ENCODE measurements at places on chromosomes 5 and 9. TPM values are rescaled to one million over a fixed set of nuclear protein-coding genes. Genes with fewer than 3 reads are reported as not detected.

The CNTNAP3B gene
- 0.24 TPM for total RNA-seq

The LYRM7 gene
- total RNA-seq = 9.5 TPM

The FOXD4L4 gene
- total RNA-seq = 0.53 TPM

The CBY3 gene
- not detected for total RNA-seq

The ST8SIA4 gene
- 2.4 TPM for total RNA-seq

The ANKRD34B gene
- total RNA-seq = 0.15 TPM

DNA sequence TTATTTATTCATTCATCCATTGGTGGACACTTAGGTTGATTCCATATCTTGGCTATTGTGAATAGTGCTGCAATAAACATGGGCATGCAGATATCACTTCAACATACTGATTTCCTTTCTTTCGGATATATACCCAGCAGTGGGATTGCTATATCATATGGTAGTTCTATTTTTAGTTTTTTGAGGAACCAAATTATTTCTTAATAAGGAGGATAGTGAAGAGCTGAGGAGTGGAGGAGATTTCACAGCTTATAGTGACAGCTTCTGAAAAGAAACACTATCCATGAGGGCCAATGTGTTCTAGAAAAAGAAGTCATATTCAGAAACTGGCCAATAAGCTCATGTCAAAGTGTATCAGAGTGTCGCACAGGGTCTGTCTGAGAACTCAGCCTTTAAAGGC is 183.3 kb downstream of the SEC61B start:
- no peak for DNase-seq

GRCh38 chr9:111180811-111181210 is 142.5 kb upstream of the LPAR1 start:
- no peak for DNase-seq

DNA sequence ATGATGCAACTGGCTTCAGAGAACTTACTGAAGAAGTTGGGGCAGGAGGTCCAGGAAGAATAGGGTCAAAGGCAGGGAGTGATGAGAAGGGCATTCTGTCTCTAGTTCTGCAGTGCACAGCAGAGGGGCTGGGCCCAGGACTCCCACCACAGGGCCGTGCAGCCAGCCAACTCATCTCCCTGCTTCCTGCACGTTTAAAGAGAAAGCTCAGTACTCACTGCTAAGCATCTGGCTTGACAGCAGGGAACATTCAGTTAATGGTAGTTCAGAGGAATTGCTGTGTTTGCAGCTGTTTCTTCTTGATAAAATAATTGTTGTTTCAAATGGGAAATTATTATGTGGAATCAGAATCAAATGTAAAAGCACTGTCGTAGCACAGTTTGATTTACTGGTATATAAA is 25.6 kb upstream of the SCAMP1 start:
- DNase-seq = no peak

- no peak for DNase-seq
Measured at GRCh38 chr5:151086192-151086869, 5.5 kb upstream of the TNIP1 start.

DNA sequence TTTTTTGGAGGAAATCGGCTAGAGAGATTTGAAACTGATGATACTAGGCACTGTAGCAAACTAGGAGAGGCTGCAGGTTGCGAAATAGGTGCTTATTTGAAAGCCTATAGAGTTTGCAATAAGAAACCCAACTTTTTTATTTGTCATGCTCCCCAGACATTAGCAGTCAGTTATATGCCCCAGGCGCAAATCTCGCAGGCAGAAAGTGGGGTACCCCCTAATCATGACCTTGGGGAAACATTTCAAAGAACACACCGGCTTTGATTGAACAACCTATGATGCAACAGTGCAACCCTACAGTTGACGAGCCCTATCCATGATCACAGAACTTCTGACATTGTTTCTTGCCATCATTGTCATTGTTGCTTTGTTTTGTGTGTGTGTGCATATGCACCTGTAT is 510.5 kb downstream of the RAB3C start:
- DNase-seq = no peak

GRCh38 chr5:109701252-109701651 is 11.5 kb downstream of the MAN2A1 start:
- DNase-seq = no peak

- no peak for DNase-seq
Measured at GRCh38 chr5:109080896-109081295, 328.9 kb downstream of the PJA2 start.

DNA sequence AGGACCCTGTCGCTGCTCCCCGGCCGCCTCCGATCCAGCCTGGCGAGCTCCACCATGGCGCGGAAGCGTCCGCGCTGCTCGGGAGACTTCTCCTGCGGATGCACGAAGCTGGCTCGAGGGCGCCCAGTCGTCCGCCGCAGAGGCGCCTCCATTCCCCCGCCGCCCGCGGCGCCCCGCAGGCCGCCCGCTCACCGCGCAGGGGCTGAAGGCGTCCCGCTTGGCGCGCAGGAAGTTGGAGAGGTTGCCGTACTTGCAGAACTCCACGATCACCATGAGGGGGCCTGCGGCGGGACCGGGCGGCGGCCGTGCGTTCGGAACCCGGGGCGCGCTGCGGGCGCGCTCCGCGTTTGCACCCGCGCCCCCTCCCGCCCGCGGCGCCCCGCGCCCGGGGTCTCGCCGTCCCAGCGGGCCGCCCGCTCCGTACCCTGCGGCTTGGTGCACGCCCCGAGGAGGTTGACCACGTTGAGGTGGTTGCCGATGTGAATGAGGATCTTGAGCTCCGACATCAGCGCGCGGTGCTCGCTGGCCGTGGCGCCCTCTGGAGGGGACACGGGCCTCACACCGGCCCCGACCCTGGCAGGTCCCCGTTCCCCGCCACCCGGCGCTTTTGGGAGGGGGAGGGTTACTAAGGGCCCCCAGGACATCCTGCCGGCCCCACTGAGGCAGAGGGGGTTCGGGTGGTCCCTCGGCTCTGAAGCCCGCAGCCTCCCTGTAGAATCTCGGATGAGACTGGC is 27.7 kb upstream of the SCGB3A1 start:
- DNase-seq = no peak

- DNase-seq = no peak
Measured at GRCh38 chr5:25439025-25439424, 794.2 kb upstream of the CDH10 start.

GRCh38 chr5:65394087-65394486 is 87.6 kb downstream of the ADAMTS6 start:
- no peak for DNase-seq

- DNase-seq = peak; percentile 46
Measured at GRCh38 chr5:171295299-171295698, 13.7 kb upstream of the TLX3 start.

- DNase-seq = no peak
Measured at GRCh38 chr9:135503371-135504261, 3.1 kb downstream of the MRPS2 start.

GRCh38 chr9:13807118-13807517 is 506.8 kb downstream of the NFIB start:
- DNase-seq = no peak

- no peak for DNase-seq
Measured at GRCh38 chr9:36189976-36190375, 745 bp upstream of the CLTA start.

GRCh38 chr5:56202483-56202882 is 30.6 kb downstream of the ANKRD55 start:
- no peak for DNase-seq

GRCh38 chr9:127598839-127599549 is 13.1 kb upstream of the STXBP1 start:
- DNase-seq = peak; percentile 26

DNA sequence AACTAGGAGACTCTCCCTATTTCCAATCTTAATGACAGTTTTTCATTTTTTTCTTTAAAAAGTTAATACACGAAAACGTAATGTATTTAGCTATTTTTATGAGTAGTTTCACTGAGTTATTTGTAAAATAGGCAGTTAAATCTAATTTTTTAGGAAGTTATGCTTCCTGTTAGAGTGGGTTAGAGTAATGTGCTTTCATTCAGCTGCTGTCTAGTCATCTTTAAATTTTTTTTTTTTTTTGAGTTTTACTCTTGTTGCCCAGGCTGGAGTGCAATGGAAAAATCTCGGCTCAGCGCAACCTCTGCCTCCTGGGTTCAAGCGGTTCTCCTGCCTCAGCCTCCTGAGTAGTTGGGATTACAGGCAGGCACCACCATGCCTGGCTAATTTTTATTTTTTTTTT is 34.0 kb downstream of the CDC42SE2 start:
- DNase-seq = no peak

GRCh38 chr9:91898451-91899218 is 51.4 kb downstream of the ROR2 start:
- DNase-seq = no peak

- DNase-seq = no peak
Measured at GRCh38 chr5:37789991-37790390, 49.9 kb downstream of the GDNF start.

DNA sequence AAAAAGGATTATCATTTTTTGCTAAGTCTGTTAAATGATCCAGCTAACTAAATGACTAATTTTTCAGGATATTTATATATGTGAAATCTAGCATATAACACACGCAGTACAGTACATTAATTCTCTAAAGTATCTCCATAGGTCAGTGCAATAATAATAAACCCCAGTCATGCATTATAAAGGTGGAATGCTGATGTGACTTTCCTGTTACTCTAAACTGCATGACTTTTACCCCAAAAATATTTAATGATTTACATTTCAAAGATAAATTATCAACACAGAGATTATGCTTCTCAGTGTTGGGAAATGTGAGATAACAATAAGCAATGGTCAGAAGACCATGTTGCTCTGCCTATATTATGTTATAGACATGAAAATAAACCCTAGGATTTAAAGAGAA is 34.1 kb upstream of the PAM start:
- DNase-seq = no peak

- no peak for DNase-seq
Measured at GRCh38 chr9:133627341-133627740, 8.8 kb upstream of the DBH start.

GRCh38 chr5:181242031-181242451 is 1.7 kb downstream of the RACK1 start:
- DNase-seq = no peak

DNA sequence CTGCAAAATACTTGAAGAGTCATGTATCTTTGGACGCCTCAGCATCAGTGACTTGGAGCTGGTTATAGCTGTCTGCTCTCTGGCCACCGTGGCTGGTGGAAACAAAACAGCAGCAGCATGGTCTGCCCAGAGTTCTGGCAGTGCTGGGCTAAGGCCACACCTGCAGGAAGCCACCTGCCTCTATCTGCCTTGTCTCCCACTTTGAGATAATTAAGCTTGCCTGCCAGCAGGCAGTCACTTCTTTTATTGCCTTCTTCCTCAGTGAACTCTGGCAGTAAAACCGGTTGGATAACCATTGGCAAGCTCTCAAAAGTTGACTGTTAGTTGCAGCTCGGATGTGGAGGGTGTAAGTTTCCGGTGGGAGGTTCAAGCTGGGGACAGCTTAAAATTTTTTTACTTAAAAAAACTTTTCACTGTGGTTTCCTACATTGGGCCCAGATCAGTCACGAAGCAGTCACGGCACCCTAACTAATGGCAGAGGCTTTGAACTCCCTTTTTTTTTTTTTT is 4.9 kb downstream of the SMIM3 start:
- DNase-seq = peak; percentile 87

DNA sequence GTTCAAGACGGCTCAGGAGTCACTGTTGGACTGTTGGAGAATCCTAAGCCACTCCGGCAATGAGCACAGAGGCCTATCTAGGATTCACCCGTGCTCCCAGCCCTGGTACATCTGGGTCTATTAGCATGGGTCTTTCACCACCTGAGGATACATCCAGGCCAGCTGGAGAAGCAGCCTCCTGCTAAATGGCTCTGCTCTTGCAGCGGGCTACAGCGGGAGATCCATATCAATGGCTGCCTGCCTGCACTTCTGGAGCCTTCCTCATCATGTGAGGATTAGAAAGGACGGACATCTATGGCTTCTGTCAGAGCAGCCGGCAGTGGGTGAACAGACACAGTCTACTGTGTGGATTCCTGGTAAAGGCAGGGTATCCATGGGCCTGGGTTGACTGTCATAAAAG is 357.4 kb downstream of the MLLT3 start:
- DNase-seq = no peak

DNA sequence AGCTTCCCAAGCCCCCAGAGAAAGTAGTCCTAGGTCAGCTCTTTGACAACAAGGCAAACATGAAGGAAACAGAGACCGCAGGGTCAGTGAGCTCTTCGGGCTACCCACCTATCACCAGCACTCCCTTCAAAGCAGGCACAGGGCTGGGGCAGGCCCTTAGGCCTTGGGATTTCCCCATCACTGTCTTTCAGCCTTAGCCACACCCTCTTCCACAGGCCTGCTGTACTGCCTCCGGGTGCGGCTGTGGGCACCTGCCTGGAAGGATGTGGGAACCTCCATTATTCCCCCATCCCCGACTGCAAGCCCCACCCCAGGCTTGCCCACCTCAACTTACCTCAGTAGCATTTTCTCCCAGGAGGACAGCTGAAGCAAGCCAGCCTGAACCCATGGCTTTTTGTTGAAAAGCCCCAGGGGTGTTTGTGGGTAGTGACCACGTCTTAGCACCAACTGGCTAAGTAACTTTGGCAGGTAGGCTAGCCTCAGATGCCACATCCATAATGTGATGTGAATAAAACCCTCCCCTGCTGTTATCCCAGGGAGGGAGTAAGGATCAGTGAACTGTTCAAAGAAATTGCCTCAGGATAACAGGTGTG is 100.2 kb downstream of the PIK3R1 start:
- DNase-seq = peak; percentile 47

DNA sequence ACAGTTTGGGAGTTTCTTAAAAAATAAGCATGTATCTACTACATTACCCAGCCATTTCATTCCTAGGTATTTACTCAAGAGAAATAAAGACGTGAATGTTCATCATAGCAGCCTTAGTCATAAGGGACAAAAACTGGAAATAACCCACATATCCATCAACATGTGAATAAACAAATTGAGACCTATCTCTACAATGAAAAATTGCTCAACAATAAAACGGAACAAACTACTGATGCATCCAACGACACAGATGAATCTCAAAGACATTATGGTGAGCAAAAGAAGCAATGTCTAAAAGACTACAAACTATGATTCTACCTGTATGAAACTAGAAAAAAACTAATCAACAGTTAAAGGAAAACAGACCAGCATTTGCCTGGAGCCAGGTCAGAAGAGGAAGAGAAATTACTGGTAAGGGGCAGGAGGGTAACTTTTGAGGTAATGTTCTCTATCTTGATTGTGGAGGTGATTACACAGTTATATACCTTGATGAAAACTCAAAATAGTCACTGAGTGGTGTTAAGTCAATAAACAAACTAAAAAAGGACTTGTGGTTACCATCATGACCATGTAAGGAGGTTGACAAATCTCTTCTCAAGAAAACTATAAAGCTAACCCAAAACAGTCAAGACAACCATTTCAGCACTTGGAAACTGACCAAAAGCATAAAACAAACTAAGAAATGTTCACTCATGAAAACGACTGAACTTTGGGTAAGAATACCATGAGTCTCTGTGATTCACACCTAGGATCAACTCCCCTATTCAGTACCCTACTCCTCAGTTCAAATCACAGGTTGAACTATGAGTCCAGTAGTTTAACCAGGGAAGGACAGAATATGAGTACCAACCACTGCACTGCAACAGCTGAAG is 10.4 kb downstream of the UIMC1 start:
- no peak for DNase-seq

GRCh38 chr5:159819591-159820411 is 96.5 kb upstream of the ADRA1B start:
- peak; percentile 95 for DNase-seq

Data from PC-9 (cell line).